ENCODE measurements at places on chromosomes 12 and 14.

GRCh38 chr12:111656016-111656415, 29.7 kb downstream of the BRAP start:
- no peak for DNase-seq

GRCh38 chr12:84542289-84542688, 370.3 kb downstream of the SLC6A15 start:
- no peak for DNase-seq

GRCh38 chr12:83823386-83824045, 1089.1 kb downstream of the SLC6A15 start:
- DNase-seq = peak; percentile 19

DNA sequence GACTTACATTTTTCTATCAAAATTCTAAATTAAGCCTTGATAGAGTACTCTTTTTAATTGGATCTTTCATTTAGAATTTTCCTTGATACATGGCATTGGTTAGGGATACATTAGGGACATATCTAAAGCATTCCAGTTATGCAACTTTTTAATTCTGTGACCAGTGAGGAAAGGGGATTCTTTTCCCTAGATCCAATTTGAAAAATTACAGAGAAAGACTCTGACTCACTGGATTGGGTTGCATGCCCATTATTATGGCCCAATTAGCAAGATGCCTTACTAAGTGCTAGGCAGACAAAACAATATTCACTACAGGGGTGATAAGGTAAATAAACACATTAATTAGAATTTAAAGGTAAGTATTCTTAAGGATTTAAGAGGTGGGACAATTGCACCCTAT, 5.2 kb upstream of the RAD52 start:
- no peak for DNase-seq

- DNase-seq = no peak
Measured at GRCh38 chr12:104291867-104292524, 11.5 kb upstream of the EID3 start.

GRCh38 chr12:64008596-64008995, 164.1 kb downstream of the SRGAP1 start:
- DNase-seq = no peak

GRCh38 chr12:2348482-2348852, 295.7 kb downstream of the CACNA1C start:
- no peak for DNase-seq

- DNase-seq = no peak
Measured at GRCh38 chr12:120060717-120061116, 55.8 kb downstream of the RAB35 start.

DNA sequence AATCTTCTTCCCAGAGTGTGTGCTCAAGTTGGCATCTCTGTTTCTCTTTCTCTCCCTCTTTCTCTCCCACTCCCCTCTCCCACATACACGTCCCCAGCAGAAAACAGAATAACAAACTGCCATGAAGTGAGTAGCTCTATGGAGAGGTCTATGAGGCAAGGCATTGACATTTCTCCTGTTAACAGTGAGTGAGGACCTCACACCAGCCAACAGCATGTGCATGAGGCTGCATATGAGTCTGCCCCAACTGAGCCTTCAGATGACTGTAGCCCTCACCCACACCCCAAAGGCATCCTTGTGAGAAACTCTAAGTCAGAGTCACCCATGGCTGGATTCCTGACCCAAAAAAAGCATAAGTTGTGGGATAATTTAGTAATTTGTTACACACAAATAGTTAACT, 50.4 kb downstream of the MAGOHB start:
- DNase-seq = no peak

DNA sequence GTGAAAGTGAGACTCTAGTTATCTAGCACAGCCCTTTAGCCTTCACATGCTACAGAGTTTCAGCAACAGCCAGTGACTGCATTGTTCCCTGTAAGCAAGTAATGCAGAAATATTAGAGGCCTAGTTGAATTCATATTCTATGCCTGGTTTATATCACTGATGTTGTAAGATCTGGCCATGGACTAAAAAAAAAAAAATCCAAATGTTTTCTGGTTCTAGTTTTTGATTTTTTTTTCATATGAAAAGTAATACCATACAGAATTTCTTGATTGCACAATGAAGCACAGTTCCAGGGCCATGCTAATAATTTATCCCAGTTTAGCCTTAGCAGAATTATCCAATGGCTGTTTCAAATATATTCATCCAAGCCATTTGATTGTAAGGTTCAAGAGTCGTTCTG, 341.5 kb upstream of the DDHD1 start:
- DNase-seq = no peak

DNA sequence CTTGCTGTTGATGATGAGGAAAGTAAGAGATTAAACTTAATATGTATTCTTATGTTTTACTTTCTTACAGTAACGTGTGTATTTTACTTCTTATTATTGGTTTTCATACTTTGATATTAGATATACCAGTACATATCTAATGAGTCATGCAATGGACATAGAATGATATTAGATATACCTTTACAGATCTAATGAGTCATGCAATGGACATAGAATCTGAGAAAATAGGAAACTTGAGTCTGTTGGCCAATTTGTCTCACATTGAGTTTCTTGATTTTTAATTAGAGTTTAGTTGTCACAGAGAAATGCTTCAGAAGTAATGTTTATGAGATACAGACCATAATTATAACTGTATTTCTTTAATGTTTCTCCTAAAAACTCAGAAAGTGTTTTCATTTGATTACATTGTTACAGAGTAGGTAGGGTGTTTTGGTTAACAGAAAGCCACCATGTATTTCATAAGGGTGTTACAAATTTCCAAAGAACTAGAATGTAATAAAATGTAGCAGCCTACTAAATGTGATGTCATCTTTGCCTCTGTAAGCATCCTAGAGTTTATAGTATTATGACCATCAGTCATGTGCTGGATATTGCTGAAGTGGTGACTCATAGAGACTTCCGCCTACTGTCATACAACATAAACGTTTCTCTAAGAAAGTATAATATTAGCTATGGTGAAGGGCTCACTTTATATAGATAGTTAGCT, 3.0 kb downstream of the GAS2L3 start:
- no peak for DNase-seq

DNA sequence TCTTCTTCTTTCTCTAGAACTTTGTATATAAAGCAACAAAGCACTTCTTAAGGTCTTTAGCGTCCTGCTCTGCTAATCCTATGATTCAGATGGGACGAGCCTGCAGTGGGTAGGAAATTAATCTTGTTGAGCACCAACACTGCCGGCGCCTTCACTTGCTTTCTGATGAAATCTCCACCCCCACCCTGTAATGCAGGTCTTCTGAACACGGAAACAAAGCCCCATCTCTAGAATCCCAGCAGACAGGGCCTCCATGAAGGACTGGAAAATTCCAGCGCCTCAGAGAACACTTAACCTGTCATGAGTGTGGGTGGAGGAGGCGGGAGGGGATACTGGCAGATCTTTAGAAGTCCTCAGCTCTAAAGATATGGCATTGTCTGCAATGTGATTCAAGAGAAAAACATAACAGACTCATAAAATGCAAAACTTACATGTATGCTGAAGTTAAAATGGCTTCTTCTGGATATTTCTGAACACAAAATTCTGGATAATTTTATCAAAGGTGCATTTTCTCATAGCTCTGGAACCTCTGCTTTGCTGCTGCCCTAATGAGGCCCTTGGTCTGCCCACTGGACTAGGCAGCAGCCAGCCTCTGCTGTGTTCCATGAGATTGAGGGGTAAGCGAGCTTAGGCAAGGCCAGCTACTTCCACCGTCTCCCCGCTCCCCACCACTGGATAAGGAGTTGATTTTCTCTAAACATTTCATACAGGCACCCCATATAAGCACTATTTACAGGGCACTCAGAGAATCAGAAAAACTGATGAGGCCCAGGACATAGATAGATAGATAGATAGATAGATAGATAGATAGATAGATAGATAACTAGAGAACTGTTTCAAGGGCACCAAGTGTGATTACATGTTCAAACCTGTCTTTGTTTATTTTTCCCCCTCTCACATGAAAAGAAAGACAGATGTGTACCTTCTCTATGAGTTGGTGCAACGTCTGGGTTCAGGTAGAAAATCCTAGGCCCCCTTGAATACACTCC, 43.1 kb downstream of the ZFP36L1 start:
- DNase-seq = no peak

GRCh38 chr14:74685921-74686678, 26.8 kb downstream of the AREL1 start:
- DNase-seq = no peak

- DNase-seq = no peak
Measured at GRCh38 chr14:32073537-32074189, 3.4 kb upstream of the ARHGAP5 start.

DNA sequence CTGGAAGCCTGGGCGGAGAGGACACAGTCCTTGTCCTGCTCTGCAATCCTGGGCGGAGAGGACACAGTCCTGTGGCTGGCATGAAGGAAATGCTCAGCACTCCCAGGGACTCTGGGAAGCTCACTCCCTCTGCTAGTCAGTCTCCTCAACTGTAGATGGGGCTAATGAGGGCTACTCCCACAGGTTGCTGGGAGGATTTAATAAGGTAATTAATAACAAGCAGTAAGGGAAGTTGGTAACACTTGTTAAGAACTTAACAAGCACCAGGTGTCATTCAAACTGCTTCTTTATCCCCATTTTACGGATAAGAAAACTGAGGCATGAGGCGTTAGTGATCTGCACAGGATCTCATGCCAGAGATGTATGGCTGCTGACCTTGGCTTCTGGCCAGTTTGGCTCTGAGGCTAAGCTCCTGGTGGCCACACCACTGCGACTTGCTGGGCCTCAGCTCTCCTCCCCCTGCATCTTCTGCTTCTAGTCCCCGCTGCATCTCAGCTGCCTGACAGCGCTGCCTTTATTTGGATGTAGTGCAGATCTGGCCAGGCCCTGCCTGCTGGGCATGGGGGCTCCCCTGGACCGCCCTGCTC, 54.1 kb upstream of the BEGAIN start:
- DNase-seq = no peak

GRCh38 chr14:26849514-26849913, 251.7 kb upstream of the NOVA1 start:
- no peak for DNase-seq

- no peak for DNase-seq
Measured at GRCh38 chr14:82987502-82988124, 1454.0 kb upstream of the SEL1L start.

DNA sequence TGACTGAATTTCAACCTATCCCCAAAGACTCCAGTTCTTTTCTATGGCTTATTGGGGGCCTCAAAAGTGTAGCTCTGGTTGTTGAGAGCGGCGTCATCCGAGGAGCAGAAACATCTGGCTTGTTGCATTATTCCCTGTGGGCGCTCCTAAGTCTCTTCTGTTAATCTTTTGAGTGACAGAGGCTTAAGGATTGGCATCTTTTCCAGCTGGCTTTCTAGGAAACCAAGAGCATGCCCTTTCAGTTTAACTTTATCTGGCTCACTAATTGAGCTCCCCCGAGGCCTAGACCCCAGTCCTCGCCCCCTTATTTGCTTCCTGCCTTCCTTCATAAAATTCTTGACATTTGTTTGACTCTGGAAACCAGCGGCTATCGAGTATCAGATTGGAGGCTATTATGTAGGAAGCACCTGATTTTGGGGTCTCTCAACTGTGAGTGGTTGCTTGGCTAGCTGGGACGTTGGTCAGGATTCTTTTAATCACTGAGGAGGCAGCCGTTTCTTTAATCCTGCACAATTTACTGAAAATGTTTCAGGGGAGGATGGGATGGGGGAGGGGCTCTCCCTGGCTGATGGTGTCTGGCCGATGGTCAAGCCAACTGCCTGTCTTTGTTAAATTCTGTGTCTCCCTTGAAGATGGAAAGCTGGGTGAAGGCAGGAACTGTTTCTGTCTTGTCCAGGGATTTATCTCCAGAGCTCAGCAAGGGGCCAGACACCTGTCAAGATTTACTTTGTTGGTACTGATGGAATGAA, 3.1 kb downstream of the SMOC1 start:
- DNase-seq = no peak

DNA sequence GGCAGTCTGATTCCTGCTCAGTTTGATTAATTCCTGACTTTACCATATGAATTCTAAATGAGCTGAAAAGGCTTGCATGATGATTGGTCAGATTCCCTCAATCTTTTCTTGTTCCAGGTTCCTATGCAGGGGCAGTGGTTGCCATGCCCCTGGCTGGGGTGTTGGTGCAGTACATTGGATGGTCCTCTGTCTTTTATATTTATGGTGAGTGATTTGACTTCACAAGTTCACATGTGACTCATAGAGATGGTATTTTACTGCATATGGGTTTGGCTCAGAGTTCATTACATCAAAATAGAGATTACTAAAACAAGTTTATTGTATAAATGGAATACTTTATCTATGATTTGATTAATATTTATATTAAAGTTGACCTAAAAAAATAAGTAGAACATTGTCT, 44.8 kb downstream of the SLC17A8 start:
- no peak for DNase-seq

DNA sequence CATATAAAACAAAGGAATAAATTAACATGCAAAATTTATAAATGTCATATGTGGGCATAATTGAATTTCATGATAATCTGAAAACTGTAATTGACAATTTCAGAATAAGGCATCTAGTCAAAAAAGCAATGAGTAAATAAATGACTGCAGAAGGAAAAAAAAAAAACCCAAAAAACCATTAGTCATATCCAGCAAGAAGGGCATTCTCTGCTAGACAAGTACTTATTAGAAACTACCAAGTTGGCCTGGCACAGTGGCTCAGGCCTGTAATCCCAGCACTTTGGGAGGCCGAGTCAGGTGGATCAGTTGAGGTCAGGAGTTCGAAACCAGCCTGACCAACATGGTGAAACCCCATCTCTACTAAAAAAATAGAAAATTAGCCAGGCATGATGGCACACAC, 17.5 kb downstream of the ZCRB1 start:
- DNase-seq = no peak

- DNase-seq = no peak
Measured at GRCh38 chr12:42182394-42182793, 37.7 kb upstream of the GXYLT1 start.

GRCh38 chr12:66290716-66291200, 11.5 kb upstream of the HELB start:
- DNase-seq = no peak

- DNase-seq = no peak
Measured at GRCh38 chr12:102479099-102479885, 1.1 kb downstream of the IGF1 start.

DNA sequence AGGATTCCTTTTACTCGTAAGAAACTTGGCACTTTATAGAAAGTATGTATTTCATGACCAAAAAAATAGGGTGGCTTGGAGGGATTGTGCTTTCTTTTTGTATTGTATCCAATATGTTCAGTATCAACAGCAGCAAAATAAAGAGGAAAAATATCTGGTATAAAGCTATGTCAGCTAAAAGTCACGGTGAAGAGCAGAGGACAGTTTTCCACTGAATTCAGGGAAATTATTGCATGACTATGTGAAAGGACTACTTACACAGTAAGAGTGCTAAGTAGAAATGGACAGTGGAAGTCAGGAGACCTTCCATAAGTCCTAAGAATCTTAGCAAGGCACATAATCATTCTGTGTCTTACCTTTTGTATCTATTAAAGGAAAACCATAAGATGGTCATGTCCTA, 19.3 kb downstream of the TSHR start:
- no peak for DNase-seq

DNA sequence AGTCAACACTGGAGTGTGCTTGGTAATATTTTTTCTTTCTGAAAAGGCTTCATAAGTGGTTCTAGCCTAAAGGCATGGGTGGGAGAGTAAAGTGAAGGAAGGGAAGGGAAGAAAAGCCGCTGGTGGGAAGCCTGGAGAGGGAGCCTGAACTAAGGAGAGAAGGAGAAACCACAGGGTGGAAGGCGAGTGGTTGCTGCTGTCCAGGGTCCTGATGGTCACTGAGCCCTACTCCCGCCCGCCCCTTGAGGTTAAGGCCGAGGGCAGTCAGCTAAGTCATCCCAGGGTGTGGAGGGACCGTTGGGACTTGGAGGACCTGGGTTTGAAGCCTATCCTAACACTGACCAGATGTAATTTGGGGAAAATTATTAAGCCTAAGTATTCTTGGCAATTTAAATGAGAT, 189.1 kb downstream of the PIWIL1 start:
- no peak for DNase-seq

- DNase-seq = no peak
Measured at GRCh38 chr14:92074555-92074954, 31.8 kb downstream of the ATXN3 start.

Data from stimulated activated CD4-positive, alpha-beta T cell treated with anti-CD3 and anti-CD28 coated beads, Interleukin-4, amount 100 ng/mL, for 48 hours (primary cell).